CD4-positive, alpha-beta T cell treated with Interleukin-12 subunit alpha and Interleukin-12 subunit beta, for 1 hour (primary cell): ENCODE measurements at places on chromosomes 7 and 10.

DNA sequence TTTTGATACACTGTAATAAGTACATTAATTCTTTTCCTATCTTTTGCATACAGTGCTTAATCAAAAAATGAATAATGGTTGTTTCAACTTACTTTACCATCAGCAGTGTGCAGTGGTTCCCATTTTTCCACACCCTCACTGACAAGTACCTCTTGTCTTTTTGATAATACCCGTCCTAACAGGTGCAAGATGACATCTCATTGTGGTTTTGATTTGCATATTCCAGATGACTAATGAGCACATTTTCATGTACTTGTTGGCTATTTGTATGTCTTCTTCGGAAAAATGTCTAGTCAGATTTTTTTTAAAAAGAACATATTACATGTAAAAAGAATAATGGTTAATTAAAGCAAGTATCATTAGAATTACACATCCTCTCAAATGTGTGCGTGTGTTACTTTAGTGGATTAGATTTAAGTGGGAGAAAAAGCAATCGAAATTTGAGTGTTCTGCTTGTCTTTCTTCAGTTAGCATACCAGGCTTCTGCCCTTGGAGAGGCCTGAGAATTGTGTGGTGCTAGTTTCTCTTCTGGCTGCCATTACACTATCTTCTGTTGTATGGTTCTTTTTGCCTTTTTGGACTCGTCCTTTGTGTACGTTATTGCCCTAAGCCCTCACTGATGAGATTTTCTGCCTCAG is 291.2 kb downstream of the AUTS2 start:
- DNase-seq, result no peak

DNA sequence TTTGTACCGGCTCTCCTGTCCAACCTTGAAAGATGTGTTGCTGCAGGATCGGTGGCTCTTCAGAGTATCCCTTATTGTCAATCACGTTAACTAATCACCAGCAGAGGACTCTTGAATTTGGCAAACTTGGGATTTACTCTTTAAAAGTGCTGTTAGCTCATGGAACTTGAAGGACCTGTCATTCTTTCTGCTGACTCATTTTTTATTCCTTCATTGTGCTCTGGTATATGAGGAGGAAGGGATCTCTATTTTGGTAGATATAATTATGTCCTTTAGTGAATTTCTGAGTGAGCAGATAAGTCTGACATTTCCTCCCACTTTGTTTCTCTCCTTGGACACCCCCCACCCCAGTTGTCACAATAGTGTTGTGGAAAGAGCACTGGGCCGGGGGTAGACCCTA is 175.1 kb upstream of the HDAC9 start:
- no peak for DNase-seq

DNA sequence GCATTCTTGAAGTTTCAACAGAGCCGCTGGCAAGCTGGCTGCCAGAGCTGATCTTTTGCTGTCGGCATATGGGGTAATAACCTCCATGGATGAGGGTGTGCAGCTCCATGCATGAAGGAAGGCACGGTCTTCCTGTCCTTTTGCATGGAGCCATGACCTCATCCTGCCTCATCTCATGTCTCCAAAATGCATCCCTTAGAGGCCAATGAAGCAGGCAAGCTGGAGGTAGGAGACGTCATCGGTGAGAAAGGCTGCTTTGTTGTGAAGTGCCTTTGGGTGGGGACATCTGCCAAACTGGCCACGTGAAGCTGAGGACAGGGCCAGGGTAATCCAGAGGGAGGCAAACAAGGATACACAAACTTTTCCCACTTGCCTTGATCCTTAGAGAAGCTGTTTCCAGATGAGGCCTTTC is 161.5 kb upstream of the TBX20 start:
- DNase-seq, result no peak

DNA sequence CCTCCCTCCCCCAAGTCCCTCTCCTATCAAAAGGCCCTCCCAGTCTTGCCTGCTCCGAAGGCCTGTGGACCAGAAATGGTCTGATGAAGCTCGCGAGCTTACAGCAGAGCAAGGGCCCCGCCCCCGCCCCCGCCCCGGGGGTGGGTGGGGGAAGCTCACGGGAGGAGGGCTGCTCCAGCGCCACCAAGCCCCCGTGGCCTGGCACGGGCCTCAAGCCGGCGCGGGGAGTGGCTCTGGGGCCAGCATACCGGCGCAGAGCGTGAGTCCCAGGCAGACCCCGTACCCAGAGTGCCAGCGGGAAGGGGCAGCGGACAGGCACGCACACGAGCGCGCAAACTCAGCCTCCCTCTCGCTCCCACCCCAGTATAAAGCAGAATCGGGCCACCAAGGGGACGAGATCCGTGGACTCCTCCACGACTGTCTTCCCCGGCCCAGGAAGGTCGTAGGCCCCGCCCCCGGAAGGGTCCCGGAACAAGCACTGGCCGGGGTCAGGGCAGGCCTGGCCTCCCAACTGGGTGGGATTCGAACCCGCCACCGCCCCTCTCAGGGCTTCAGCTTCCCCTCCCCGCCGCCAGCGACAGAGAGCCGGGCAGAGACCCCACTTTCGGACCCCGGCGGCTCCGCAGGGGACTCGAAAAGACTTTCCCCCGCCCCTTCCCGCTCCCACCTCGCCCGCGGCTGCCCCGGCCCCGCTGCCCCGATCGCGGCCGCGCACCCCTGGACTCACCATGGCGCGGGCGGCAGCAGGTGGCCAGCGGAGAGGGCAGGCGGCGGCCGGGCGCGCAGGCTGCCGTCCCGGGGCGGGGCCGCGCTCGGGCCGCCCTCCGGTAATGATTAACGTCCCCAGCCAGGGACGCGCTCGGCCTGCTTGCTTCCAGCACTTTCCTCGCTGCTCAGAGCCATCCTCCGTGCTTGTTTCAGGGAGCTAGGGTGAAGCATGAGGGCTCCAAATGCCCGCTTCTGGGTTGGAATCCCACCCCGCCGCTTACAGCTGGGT is at the start of gene PCBD1:
TSS of gene PCBD1 (minus strand) at position 762 of the 997 bp plus-strand sequence. CDS start at position 730, 32 bp downstream.
- DNase-seq, result peak; percentile 77

DNA sequence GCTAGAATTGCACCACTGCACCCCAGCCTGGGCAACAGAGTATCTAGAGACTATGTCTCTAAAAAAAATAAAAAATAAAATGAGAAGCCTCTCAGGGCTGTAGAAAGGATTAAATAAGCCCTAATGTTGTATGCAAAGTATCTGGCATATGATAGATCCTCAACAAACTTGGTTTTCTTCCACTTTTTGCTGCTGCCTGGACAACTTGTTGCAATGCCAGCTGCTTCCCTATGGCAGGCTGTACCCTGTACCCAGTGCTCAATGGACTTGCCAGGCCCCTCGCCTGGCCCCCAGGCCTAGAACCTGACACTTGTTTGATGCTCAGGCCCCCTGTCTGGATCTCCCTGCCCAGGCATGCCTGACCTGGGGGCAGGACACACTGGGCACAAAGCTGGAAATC is 28.5 kb upstream of the CDH23 start:
- no peak for DNase-seq

DNA sequence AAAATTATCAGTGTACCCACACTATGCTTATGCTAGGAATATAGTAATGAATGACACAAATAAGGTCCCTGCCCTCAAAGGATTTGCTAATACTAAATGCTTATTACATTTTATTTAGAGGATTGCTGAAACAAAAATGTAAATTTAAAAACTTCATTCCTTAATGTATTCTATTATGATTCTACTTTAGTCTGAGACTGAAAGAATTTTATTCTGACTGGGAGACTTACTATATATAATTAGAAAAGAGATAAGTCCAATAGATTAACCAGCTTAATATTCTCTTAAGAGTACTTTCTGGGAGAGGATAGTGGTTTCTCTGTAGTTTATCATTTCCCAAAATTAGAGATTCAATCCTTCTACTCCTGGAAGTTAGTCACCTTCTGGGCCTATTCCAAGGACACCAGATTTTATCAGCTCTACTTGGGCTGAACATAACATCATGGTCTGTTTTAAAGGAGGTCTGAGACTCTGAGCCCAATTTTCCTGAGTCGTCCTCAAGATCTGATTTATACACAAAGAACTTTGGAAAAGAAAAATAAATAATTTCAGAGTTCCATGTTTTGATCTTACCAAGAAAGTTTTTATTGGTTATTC is 41.1 kb downstream of the ASZ1 start:
- no peak for DNase-seq

DNA sequence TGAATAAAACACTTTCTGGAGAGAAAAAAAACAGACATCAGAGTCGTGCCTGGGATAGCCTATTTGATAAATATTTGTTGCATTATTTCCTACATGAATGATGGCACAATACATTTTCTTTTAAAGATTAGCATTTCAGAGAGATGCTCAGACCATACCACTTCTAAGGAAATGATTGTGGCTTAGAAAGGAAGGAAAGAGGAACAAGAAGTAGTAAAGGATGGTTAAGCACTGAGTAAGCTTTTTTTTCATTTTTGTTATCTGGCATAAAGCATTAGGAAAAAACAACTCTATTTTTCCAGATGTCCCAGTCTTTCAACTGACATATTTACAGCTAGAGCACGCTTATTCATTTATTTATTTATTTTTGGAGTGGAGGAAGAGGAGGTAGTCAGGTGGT is 258.8 kb upstream of the TEX47 start:
- no peak for DNase-seq

DNA sequence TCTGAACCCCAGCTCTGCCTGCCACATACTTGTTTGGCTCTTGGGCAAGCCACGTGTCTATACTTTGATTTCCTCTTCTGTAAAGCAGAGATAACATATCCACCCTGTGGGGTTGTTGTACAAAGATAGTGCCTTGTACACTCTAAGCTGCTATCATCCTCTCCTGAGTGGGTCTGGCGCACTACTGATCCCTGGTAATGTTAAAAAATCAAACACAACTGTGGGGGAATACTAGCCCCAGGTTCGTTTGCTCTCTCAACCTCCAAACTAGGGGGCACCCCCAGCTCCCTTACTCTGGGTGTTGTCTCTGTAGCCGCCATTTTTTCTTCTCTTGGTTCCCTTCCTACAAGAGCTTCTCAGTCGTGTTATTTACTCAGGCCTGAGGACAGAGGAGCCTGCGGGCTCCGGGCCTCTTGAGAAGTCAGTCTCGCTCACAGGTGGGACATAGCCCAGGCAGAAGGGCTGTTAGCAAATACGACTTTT is 1.0 kb downstream of the POLM start:
- DNase-seq, result peak; percentile 50

- DNase-seq, result no peak
Observed at GRCh38 chr10:89644691-89644966, 413 bp downstream of the PANK1 start.

DNA sequence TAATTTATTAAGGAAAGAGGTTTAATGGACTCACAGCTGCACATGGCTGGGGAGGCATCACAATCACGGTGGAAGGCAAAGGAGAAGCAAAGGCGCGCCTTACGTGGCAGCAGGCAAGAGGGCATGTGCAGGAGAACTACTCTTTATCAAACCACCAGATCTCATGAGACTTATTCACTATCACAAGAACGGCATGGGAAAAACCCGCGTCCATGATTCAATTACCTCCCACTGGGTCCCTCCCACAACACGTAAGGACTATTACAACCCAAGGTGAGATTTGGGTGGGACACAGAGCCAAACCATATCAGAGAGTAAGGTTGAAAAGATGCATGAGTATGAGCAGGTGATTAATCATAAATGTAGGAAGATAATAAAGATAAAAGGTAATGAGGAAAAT is 3.2 kb upstream of the JCAD start:
- no peak for DNase-seq

- DNase-seq, result no peak
Observed at GRCh38 chr10:22712211-22712955, 2.0 kb downstream of the PIP4K2A start.

DNA sequence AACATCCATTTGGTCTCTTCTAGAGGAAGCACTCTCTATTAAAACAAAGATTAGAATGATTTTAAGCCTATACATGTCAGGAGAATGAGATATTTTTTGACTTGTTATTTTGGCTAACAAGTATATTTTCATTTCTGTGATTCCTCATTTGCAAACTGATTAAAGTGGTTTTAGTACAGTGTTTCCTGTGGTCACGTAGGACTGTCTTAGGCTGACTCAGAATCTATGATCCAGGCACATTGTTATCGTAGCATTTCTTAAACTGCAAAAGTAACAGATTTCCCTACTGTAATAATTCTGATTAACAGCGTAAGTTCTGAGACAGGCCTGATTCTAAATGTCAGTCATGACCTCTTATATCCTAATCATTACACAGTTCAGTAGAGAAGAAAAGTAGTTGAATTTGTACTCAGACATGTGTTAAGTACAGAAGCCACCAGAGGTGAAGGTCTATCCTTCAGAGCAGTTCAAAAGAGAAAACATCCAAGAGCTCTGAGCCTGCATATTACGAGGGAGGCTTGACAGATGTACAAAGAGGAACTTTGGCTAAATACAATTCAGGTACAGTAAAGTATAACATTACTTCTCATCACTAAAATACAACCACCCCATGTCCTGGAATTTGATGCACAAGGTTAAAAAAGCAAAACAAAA is 124.1 kb upstream of the TEX47 start:
- DNase-seq, result no peak

- no peak for DNase-seq
Observed at GRCh38 chr10:76316234-76316633, 884.8 kb downstream of the LRMDA start.

DNA sequence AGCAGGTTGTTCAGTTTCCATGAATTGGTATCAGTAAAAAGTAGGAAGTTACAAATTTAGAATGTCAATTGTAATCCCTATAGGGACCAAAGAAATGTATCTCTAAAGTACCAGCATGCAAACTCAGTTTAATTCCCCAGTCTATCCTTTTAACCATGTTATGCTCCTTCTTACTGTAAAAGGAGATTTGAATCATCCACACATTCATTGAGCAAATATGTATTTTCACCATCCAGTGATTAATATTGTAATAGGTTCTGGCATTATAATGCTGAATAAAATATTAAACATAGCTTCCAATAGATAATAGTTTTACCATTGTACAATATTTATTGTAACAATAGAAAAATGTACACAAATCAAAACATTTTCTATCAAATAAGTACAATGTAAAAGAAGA is 228.2 kb upstream of the SEMA3A start:
- no peak for DNase-seq

DNA sequence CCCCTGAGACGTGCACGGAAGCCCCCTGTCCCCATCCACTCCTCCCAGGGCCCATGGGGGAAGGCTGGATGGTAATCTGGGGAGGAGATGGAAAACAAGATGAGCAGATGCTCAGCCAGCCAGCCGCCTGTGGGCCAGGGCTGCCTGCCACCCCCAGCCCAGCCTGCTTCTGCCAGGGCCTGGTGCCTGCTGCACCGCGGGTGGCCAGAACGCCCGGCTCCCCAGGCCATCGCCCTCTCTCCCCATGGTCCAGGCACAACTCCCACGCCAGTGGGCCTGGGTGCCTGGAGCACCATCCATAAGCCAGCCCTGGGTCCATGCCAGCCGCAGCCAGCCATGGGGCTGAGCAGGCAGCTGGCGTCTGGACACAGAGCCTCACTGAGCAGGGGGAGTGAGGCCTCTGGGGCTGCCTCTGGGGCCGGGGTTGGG is 57.2 kb upstream of the ELN start:
- no peak for DNase-seq
